ENCODE measurements at places on chromosomes 6 and 20.

- no peak for DNase-seq
Measured at GRCh38 chr6:11944111-11944510, 68.0 kb upstream of the HIVEP1 start.

DNA sequence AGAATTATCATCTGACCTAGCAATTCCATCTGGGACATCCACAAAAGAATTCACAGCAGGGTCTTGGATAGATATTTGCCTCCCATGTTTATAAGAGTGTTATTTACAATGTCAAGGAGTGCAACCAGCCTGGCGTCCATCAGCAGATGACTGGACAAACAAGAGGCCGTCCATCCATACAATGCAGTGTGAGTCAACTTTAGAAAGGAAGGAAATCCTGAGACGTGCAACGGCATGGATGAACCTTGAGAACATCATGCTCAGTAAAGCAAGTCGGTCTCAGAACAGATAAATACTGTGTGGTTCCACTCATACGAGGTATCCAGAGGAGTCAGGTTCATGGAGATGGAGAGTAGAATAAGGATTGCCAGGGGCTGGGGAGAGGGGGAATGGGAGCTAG, 46.4 kb downstream of the FOXF2 start:
- DNase-seq: no peak

GRCh38 chr20:45827712-45828111, 600 bp upstream of the TNNC2 start:
- DNase-seq: no peak

GRCh38 chr20:46939031-46939965, 44.7 kb downstream of the EYA2 start:
- DNase-seq: no peak

- DNase-seq: no peak
Measured at GRCh38 chr6:26536571-26537159, 1.5 kb upstream of the HMGN4 start.

- no peak for DNase-seq
Measured at GRCh38 chr6:75334266-75335040, 49.9 kb upstream of the TMEM30A start.

DNA sequence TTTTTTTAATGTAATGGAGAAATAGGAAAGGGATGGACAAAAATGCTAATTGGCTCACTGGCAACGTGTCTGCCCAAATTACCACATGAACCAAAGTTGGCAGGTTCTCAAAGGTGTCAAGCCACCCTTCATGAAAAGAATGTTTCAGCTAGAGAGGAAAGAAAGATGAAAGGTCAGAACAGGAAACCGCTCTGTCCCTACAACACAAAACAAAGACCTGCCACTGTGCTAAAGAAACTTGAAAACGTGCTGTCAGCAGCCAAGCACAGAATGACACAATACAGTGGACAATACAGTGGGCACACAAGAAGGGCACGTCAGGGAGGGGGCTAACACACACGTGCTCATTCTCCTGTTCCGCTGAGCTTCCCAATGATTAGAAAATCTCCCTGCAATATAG, 4.9 kb downstream of the PREP start:
- DNase-seq: no peak

DNA sequence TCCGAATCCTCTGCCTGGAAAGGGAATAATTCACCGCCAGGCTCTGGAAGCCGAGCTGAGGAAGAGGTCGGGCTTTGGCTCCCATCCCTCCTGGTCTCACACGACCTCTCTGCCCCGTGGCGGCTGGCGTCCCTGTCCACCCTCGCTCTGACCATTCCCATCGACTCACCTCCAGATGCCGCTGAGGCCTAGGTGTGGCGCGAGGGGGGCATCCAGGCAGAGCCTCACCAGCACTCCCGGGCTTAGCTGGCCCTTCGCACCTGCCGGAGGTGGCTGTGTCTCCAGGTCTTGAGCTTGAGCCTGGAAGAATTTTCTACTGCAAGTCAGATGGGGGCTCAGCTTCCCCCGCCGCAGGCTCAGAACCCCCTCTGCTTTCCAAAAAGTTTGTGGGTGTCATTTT, 28.5 kb upstream of the SMOC2 start:
- DNase-seq: no peak

DNA sequence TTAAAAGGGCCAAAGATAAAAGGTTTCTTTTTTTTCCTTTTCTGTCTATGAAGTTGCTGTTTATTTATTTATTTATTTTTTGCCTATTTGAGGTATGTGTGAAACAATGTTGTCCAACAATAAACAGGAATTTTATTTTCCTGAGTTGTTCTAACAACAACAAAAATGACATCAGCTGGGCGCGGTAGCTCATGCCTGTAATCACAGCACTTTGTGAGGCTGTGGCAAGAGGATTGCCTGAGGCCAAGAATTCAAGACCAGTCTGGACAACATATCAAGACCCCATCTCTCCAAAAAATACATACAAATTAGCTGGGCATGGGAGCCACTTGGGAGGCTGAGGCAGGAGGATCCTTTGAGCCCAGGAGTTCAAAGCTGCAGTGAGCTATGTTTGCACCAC, 44.1 kb downstream of the MGME1 start:
- no peak for DNase-seq

GRCh38 chr6:122641819-122642218, 31.6 kb downstream of the PKIB start:
- DNase-seq: no peak

DNA sequence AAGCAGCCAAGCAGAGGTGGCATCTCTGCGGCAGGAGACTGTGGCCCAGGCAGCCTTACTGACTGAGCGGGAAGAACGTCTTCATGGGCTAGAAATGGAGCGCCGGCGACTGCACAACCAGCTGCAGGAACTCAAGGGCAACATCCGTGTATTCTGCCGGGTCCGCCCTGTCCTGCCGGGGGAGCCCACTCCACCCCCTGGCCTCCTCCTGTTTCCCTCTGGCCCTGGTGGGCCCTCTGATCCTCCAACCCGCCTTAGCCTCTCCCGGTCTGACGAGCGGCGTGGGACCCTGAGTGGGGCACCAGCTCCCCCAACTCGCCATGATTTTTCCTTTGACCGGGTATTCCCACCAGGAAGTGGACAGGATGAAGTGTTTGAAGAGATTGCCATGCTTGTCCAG, 5.9 kb upstream of the PHF1 start:
- no peak for DNase-seq

DNA sequence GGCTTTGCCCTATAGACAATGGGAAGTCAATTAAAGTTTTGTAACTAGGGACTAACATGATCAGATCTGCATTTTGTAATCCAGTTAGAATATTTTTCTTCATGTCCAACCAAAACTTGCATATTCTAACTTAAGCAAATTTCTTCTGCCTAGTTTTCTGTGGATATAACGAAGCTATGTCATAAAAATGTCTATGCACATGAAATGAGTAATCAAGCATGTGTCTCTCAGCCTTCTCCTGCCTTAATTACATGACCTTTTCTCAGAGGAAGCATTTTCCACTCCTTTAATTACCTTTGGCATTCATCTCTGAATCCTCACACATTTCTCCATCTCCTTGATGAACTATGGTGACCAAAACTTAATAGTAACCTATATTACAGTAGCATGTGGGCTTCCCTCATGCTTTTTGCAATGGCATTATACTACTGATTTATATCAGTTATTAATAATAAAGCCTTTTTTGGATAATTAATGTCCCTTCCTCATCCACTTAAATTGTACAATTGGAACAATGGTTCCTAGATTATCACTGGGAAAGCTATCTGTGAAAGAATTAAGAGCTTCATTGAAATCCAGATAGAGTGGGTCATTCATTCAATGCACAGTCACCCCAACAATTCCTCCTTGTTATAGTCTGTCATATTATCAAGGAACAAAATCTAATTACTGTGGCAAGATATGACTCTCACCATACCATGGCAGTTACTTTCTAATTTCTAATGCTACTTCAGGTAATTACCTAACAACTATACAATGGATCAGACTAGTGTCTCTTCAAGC, 19.1 kb upstream of the FBXO9 start:
- DNase-seq: no peak
